ENCODE measurements at places on chromosomes 7 and 10.

GRCh38 chr10:128711806-128712205, 585.6 kb upstream of the MKI67 start:
- no peak for DNase-seq

DNA sequence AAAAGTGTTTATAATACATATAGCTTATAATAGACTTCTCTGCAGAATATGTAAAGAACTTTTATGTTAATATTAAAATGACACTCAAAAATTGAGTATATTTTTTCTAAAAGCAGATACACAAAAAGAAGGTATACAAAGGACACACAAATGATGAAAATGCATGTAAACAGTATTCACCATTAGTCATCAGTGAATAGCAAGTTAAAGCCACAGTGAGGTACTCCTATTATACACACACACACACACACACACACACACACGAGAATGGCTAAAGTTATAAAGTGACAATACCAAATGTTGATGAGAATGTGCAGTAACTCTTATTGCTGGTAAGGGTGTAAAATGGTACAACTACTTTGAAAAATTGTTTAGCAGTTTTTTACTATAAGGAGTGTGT, 92.9 kb downstream of the ITGB1 start:
- DNase-seq = no peak

DNA sequence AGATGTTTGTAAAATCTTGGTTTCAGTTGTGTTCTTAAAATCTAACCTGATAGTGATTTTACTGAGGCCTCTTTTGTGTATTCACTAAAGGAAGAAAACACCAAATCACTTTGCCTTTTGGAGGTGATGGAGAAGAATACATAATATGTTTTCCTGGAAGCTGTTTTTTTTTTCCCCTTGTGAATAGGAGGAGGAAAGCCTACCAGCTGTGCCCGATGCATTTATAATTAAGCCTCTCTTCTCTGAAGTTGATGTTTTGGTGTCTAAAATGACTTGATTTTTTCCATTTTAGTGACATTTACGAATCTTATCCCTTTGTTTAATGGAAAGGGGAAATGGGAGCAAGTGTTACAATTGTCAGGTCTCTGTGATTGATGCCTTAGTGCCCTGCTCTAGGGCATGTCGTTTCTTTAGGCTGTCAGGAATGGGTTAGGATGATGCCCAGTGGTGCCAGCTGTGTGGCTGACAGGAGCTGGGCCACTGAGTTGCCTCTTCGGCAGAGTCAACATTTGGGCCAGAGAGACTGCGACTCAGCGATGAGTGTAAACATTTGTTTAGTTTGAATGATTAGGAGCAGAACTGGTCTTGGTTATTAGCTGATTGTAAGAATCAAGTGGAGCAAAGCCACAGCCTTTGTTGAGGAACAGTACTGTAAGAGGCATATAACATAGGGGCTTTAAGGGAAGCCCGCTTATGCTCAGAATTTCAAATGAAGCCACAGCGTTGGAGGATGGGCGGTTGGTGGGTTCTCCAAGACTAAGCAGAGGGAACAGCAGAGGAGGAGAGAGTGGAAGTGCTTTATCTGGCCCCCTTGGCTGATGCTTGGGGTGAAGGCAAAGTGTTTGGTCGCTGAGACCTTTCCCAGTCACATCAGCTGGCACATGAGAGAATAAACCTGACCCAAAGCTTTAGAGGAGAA, 81.6 kb downstream of the CDK14 start:
- DNase-seq = no peak

DNA sequence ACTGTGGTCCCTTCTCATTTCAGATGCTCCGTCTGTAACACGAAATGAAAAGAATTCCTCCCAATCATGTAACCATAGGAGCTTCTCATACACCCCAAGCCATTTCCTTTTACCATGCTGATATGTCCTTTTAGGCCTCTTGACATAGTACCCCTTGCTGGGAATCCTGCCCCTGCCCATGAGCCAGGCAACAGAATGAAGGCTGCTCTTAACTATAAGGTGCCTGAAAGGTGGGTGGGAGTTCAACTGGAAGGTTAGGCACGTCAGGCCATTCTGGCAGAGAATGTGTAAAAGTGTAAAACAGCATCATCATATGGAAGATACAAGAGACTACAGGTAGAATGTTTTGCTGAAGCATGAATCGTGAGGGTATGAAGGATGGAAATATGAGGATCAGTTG, 22.5 kb downstream of the IL2RA start:
- DNase-seq = no peak
